ENCODE measurements at places on chromosomes 6 and 20.
A peak's percentile ranks its signal among the peaks of the same experiment; 100 is the strongest.

DNA sequence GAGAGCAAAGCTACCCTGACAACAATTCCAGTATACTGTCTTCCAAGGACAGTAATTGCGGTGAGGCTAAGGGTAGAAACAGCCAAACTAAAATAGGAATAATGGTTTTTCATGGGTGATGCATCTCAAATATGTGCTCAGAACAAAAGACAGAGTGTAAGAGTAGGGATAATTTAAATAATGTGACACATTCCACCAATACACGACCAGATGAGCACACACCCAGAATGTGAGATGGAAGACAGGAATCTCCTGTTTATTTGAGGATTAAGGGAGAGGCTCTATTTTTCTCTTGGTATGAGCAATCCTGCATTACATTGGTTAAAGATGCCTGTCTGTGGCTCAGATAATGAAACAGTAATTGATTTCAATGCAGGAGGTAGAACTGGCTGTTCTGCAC is 292.9 kb upstream of the ZFP64 start:
- DNase-seq = no peak

DNA sequence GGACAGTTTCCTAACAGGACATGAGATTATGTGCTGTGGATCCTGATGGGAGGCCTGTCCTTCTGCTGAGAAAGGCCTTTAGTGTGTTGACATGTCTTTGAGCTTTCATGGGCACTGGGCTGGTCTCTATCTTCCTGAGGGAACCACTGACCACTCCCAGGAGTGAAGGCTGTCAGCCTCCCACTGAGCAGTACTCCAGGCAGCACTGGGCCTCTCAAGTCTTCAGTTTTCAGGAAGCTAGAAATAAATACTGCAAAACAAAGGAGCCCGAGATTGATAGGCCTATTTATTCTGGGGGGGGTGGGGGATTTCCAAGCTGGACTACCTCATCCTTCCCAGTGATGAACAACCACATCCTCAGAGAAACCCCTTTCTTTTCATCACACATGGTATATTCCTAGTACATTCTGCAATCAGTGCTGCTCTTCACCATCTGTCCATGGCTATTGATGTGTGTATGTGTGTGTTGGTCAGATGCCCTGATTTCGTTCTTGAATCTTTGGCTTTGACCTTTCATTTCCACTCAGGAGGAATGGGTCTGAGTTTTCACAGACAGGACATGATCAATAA is 180.9 kb upstream of the SPTLC3 start:
- DNase-seq = peak; percentile 29

DNA sequence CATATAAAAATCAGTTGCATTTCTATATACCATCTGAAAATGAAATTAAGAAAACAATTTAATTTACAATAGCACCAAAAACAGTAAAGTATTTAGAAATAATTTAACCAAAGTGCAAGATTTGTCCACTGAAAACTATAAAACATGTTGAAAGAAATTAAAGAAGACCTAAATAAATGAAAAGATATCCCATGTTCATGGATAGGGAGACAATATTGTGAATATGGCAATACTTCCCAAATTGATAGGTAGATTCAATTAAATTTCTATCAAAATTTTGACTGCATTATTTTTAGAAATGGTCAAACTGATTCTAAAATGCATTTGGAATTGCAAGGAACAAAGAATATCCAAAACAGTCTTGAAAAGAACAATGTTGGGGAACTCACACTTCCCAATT is 17.6 kb upstream of the POU3F2 start:
- no peak for DNase-seq

DNA sequence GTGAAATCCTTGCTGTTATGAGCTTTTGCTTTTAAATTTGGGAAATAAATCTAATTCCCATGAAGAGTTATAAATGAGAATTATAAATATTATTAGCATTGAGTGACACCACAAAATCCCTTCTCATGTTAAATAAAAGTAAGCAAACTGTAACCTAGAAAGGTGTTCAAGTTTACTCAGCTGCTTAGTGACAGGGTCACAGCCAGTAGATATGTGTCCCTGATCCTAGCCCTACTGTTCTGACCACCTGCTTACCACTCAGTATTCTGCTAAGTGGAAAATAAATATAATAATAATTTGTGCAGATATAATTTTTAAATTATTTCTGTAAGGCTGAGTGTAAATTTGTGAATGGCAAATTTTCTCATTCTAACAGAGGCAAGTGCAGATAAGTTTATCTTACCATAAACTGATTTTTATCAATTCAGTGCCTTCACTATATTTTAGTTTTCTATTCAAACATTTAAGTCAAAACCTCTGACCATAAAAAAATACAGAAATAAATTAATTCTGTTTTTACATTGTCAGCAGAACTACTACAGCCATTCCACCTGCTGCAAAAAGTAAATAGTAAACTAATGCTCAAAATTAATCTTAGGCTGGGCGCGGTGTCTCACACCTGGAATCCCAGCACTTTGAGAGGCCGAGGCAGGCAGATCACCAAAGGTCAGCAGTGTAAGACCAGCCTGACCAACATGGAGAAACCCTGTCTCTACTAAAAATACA is 118.2 kb downstream of the TENT5A start:
- no peak for DNase-seq

- DNase-seq = no peak
Measured at GRCh38 chr6:170449835-170450753, 103.0 kb downstream of the PSMB1 start.

GRCh38 chr20:58556961-58557360 is 41.8 kb upstream of the APCDD1L start:
- DNase-seq = no peak

DNA sequence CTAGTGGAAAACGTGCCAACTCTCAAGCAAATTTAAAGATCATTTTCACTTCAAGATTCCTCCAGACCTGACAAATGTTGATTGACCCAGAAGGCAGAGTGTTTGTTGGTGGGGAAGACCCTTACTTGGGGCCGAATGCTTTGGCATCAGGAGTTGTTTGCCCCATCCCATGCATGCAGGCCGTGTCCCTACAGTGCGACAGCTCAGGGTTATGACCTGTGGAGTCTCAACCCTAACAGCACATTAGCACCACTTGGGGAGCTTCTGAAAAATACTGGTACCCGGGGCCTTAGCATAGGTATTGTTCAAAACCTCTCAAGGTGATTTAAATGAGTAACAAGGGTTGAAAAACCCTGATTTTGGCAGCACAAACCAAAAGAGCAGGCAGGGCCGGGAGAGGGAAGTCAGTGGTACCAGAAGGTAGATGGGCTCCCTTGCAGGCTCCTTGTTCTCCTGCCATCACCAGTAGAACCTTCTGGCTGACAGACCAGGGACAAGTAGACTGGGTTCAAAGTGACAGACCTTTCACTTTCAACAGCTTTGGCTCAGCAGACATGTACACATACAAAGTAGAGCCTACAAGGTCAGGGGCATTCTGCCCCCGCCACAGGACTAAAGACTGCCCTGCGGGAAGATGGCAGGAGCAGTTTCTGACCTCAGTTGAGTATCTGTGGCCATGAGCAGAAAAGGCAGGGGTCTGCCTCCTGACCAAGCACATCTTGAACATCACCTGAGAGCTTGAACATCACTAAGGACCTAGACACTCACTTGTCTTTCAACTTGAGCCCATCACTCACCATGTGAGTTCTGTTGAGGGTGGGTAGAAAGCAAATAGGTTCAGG is 39.6 kb downstream of the PLCG1 start:
- DNase-seq = no peak

- no peak for DNase-seq
Measured at GRCh38 chr6:133740218-133740617, 148.7 kb upstream of the TCF21 start.

GRCh38 chr6:89970609-89971337 is 76.5 kb downstream of the GJA10 start:
- peak; percentile 17 for DNase-seq

- no peak for DNase-seq
Measured at GRCh38 chr6:81293896-81294295, 458.6 kb downstream of the TENT5A start.

DNA sequence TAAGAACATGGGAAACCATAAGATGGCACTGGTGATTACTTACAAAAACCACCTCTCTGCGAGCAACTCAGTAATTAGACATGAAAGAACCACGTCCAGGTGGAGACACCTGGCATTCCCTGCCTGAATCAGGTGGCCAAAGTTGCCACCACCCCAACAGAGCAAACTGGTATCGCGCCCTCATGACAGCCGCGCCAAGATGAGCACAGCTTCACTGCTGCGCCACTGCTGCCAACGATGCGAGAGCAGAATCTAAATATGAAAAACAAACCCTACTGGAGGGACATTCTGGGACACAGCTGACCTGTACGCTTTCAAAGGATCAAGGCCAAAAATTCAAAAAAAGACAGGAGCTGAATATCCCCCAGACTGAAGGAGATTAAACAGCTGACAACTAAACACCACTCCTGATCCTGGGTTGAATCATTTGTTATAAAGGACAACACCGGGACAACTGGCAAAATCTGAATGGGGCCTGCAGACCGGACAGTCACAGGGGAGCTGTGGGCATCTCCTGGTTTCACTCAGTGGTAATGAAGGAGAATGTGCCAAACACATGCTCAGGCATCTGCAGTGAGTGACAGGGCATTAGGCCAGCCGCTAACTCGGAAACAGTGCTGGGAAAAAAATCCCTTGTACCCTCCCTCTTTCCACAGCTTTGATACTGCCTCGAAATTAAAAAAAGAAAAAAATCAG is 17.4 kb downstream of the CST7 start:
- no peak for DNase-seq

- no peak for DNase-seq
Measured at GRCh38 chr6:15573384-15573783, 89.4 kb downstream of the DTNBP1 start.

GRCh38 chr6:16130932-16131387 is 2.1 kb downstream of the MYLIP start:
- peak; percentile 22 for DNase-seq

DNA sequence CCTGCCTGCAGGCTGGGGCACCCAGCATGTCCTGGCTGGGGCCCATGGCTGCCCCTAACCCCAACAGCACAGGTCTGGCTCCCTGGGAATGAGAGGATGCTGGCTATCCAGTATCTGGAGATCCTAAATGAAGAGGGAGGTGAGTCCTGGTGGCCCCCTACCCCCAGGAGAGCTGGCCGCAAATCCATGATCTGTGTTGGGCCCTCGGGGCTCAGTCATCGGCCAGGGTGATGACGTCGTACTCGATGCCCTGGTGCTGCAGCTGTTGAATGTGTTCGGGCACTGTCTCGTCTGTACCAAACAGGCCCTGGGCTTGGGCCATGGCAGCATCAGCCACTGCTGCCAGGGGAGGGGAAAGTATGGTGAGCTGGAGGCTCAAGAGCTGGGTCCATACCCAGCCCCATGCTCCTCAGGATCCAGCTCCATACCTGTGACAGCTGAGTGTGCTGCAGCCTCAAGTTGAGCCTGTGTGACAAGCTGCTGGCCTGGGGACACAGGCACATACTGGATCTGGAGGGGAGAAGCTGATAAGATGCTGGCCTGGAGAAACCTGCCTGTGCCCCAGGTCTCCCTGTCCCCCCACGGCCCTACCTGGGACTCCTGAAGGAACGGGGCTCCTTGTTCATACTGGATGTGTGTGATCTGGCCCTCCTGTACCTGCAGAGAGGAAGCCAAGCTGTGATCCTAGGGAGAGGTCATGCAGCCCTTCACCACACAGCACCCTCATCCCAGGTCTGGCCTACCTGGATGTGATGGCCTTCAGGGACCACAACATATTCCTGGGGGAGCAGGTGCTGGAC is 14.5 kb downstream of the PCIF1 start:
- no peak for DNase-seq

- DNase-seq = peak; percentile 63
Measured at GRCh38 chr20:362271-363254, 15.7 kb downstream of the NRSN2 start.

GRCh38 chr20:60820149-60820548 is 431.9 kb upstream of the CDH4 start:
- DNase-seq = no peak

DNA sequence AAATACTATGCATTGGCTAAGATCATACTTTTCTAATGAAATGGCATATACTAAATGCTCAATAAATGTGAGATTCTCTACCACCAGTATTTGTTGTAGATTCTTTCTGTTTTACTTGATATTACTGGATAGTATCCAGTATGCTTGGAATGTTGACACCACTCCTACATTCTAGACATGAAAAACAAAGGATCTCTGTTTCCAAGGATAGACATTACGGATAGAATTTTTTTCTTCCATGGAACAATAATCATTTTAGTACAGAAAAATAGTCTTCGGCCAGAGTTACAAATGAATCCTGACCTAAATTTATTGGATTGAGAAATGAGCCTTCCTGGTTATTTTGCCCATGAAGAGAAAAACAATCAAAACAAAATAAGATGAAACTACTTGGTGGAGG is 258.2 kb upstream of the NT5E start:
- DNase-seq = no peak

Data from NCI-H446 treated with DMSO at 0.1 percent for 48 hours (cell line).